Spleen (tissue), 13 donors: ENCODE measurements at places on chromosomes 5 and 9. TPM values are rescaled to one million over a fixed set of nuclear protein-coding genes. Genes with fewer than 3 reads are reported as not detected.

DNA sequence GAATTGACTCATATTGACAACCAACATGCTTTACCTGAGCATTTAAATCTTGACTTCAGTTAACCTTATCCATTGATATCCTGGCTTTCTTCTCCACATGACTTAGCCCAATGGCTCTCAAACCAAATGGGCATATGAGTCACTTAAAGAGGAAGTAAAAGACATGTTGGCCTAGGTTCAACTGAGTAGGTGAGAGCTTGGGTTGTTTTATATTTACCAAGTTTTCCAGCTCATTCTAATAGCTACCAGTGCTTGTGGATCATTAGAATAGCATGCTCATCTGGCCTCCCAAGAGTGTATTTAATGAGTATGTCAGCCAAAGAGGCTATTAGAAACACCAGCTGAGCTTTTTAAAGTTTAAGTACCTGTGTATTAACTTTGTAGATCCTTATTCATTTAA lies 1049.0 kb downstream of the PTPRD start:
- no peak for DNase-seq

The ORM2 gene
- not detected for total RNA-seq

DNA sequence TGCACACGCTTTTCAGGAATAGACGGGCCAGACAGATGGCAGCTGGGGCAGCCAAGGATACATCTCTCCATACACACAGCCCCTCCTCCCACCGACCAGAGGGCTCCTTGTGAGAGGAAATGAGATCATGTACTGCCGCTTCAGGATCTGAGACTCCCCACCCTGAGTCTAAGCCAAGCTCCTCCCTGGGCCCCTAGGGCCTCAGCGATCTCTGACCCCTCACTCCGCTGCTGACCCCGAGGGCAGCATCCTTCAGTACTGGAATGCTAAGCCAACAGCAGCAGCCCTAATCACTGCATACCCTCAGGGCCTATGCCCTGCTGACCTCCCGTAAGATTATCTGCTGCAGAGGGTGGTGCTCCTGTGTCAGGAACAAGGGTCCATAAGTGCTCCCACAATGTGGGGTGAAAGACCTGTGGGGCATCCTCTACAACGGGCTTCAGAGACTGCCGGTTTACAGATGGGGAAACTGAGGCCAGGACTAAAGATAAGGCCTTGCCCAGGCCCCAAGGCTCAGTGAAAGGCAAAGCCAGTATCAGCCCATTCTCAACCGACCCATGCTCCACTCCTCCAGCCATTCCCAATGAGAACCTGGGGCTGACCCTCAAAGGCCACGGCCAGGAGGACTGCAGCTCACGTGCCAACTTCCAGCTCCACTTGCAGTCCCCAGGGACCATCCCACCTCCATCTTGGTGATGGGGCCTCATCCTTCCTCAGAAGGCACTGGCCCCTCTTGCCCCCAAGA lies 37.5 kb downstream of the BICD2 start:
- peak; percentile 51 for DNase-seq

The THBS4 gene
- total RNA-seq, result 0.57 TPM

DNA sequence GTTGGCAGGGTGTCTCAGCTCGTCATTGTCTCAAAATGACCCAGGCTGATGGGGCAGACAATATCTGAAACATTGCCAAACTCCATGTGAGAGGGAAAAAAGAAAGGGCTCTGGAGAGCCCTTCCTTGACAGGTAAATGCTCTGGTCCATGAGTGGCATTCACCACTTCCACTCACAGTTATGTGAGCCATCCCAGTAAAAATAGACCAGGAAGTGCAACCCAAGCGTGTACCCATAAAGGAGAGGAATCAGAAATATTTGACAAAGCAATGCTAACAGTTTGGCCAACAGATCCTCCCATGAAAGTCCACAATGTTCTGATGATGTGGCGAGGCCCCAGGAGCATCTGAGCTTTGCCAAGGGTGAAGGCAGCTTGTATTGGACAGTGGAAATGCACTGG lies 49.4 kb downstream of the ASTN2 start:
- DNase-seq, result no peak

The BAAT gene
- total RNA-seq, result 0.15 TPM

The TLX3 gene
- not detected for total RNA-seq

GRCh38 chr5:150246429-150246828 lies 43.1 kb downstream of the CAMK2A start:
- no peak for DNase-seq

DNA sequence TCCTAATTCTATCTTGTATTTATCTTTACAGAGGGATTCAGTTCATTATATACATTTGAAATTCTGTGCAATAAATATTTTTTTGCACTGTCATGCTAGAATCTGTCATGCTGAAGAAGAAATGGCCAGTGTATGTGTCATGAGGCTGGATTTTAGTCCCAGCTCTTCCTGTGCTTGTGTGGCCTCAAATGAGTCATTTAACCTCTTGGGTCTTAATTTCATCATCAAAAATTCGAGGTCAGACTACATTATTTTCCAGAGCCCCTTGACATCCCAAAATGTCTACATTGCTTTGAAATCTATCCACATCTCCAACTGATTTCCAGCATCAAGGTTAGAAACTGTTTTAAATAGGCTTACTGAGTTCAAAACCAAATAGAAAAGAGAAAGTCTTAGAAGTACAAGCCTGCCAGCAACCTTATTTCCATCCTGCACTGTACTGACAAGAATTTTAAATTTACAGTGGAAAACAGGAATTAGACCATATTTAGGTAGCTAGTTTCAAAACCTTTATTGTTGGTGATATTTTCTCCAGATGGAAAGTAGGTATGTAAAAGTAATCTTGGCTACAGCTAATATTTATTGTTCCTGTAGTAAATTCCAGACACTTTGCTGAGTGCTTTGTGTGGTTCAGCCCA lies 96.7 kb upstream of the MAMDC2 start:
- DNase-seq, result no peak

DNA sequence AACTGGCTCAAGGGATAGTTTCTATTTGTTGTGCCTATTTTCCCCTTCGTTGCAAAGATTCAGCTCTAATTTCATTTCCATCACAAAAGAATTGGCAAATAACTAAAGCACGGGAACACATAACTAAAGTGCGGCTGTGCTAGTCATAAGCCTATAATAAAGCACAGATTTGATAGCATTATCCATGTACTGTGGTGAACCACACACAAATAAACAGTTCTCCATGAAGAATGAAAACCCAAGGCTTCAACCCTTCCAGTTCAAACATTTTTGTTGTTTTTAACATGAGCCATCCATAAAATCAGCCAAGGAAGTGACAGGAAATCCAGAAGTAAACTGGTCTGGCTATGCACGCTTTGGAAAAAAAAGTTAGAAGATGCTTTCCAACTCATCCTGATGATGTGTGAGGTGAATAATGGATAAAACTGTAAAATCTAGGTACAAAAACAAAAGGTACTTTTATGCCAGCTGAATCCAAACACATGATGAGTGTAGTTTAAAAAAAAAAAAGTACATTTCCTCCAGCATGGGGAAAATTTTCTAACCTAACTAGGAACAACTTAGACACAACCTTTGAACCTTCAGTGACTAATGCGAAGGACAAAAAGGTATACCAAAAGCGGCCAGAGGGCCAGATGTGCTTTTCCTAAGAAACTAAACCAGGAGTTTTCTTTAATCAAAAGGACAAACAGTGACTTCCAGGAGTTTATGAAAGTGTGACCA lies 10.2 kb downstream of the ZNF608 start:
- DNase-seq, result no peak

GRCh38 chr5:9197881-9198260 lies 348.0 kb downstream of the SEMA5A start:
- DNase-seq, result no peak
